ENCODE measurements at places on chromosomes 5 and 9. TPM values are rescaled to one million over a fixed set of nuclear protein-coding genes. Genes with fewer than 3 reads are reported as not detected.
A peak's percentile ranks its signal among the peaks of the same experiment; 100 is the strongest.

Gene PCDHB2
- total RNA-seq = not detected

Gene C9orf50
- not detected for total RNA-seq

Gene KIAA1958
- total RNA-seq = 18.5 TPM

Gene SPARC
- total RNA-seq = 3.0 TPM

Gene RNF208
- 26.1 TPM for total RNA-seq

Gene CARTPT
- not detected for total RNA-seq

GRCh38 chr9:124496075-124496449, 11.1 kb downstream of the NR5A1 start:
- no peak for DNase-seq

GRCh38 chr5:160627921-160628618, 206.4 kb downstream of the PTTG1 start:
- DNase-seq = no peak

DNA sequence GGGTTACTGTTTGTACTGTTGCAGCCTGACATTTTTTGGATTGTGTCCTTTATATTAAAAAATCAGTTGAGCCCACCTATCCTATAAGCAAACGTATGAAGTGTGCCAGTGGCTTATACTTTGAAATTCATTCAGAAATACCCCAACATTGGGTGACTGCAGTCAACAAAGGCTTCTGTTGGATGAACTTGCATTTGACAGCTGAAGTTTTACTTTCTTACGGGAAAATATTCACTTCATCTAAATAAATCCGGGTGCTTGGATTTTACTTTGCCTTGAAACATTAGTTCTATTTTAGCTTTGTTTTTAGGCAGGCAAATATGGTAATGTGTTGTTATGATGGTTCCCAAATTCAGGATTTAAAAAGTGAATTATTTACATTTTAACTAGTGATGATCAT, 21.7 kb downstream of the EXOSC2 start:
- no peak for DNase-seq

- DNase-seq = no peak
Measured at GRCh38 chr5:108935611-108936010, 187.9 kb downstream of the FER start.

GRCh38 chr5:151200913-151201595, 22.8 kb downstream of the CCDC69 start:
- DNase-seq = no peak

DNA sequence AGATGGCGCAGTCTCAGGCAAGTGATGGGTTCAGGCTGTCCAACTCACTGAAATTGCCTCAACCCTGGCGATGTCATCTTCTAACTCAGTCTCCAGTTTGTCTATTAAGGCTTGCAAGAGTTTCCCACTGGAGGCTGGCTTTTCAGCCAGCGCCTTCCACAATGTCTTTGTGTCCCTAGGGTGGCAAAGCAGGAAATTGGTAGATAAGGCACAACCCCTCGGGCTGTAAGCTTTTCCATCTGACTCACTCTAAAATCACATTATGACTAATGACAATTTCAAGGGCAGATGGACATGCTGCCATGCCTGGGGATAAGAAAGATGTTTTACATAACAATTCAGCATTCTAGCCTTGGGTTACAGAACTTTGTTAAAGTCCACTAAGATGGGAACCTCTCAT, 61.9 kb downstream of the MROH2B start:
- peak; percentile 26 for DNase-seq

DNA sequence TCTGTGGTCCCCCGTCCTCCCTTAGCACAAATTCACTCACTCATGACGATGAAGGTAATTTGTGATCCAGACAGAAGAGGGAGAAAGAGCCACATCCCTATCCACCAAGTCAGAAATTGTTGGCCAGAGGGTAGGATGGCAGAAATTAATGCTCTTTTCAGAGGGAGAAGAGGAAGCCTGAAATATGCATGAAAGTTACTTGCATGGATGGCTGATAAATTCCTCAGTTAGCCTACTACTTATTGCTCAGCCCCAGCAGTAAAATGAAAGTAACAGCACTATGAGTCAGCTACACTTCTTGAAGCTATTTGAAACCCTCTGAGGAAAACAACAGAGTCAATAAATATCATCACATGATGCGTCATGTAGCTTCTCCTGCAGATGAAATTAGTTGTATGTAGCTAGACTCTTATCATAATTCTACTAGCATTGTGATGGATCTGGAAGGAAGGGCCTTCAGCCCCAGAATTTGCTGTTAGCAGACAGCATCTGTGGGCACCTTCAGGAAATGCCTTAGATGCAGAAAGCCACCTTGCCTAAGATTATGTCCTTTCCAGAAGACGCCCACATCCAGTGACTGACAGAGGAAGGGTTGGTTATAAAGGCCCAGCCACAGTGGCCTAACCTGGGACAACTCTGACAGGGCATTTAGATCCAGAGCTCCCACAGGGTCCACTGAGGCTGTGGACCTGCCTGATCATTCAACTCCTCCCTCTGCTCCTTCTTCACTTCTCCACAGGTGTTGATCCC, 81.2 kb upstream of the CCDC112 start:
- DNase-seq = peak; percentile 35

DNA sequence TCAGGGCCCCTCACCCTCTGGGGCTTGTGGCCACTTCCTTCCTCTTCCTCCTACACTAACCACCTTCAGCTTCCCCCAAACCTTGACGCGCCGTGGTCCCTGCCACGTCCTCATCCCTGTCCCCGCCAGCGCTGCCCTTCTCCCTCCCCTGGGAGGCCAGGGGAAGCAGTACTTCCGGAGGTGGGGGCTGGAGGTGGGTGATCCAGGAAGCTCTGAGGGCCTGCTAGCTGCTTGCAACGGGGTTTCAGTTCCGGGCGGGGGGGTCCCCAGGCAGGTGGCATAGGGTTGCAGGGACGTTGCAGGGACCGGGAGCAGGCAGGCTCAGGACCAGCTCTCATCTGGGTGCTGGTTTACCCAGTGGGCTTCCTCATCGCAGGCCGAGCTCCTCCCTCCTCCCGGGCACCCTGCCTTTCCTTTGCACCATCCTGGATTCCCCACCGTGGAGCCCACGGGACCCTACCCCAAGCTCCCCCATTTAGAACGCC, 70.0 kb downstream of the RXRA start:
- DNase-seq = no peak

- DNase-seq = no peak
Measured at GRCh38 chr5:8350644-8351339, 481.8 kb downstream of the MTRR start.

DNA sequence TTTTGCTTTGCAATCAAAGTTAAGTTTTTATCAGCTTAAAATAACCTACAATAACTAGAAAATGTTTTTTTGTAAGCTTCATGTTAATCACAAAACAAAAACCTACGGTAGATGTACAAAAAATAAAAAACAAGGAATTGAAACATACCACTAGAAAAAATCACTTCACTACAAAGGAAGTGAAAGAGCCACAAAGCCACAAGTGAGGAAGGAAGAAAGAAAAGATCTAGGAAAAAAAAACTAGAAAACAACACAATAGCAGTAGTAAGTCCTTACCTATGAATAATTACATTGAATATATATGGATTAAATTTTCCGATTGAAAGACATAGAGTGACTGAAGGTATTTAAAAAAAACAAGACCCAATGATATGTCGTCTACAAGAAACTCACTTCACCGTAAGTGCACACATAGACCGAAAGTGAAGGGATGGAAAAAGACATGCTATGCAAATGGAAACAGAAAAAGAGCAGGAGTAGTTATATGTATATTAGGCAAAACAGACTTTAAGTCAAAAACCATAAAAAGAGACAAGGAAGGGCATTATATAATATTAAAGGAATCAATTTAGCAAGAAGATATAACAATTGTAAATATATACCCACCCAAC, 13.4 kb upstream of the ZDHHC21 start:
- no peak for DNase-seq

DNA sequence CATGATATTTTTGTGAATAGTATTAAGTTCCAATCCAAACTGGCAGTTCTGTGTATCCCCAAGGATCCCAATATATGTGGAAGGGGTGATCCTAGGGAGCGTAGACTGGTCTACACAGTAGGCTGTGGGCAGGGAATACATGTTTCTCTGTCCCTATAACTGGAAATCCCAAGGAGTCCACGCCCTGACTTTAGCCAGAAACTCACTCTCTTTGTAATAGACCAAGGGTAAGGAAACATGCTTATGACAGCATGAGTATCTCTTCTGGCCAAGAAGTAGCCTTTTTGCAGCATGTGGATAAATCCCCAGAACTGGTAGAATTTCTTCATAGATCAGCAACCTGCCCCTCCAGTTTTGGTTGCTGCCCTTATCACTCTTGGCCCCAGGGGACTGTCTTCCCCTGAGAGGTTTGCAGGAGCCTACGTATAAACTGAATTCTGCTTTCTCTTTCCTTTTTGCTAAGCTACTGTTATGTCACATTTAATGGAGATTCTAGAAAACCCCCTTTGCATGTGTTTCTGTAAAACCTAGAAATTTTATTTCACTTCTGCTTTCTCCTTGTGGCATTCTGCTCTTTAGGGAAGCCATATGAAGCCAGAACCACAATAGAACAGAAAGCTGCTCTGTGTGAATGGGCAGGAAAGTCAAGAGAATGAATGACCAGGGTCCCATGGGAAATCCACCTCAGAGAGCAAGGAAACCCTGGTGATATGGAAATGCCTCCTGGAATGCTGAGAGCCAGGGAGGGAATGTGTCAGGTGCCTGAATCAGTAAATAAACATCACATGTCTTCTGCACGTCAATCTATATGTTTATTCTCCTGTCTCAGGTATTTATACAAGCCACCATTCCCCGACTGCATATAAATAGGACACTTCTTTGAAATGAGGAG, 3.5 kb downstream of the IFNA2 start:
- no peak for DNase-seq

DNA sequence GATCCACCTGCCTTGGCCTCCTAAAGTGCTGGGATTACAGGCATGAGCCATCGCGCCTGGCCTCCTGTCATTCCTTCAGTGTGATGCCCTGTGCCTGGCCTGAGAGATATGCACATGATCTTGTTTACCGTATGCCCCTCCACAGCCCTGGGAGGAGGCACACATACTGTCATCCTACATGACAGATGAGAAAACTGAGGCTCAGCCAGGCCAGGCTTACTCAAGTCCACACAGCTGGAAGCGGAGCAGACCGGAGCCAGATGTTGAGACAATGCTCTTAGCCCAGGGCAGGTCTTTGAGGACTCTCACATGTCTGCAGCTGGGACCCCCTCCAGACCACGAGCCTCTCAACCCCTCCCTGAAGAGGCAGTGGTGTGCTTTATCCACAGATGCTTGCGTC, 38.7 kb upstream of the SH3PXD2B start:
- DNase-seq = no peak

DNA sequence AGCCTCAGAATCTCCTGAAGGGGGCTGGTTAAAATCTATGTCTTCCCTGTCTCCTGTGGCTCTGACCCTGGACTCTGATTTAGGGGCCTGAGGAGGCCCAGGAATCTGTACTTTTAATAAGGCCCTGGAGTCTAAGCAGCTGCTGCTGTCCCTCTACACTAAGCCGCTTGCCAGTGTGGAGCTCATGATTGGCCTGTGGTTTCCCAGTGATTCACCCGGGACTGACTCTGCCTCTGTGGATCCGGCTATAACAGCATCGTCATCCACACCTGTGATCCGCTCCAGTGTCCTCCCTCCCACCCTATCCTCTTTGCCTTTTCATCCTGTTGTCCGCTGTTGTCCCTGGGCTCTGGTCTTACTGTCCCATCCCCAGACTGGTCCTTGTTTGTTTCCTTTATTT, 3.7 kb downstream of the SLC31A2 start:
- no peak for DNase-seq

- no peak for DNase-seq
Measured at GRCh38 chr9:5801739-5802113, 31.2 kb downstream of the ERMP1 start.

- DNase-seq = no peak
Measured at GRCh38 chr9:105835721-105836120, 141.4 kb downstream of the TMEM38B start.

- no peak for DNase-seq
Measured at GRCh38 chr5:120134944-120135343, 329.2 kb upstream of the PRR16 start.

GRCh38 chr5:153594785-153595184, 104.3 kb downstream of the GRIA1 start:
- DNase-seq = no peak
